NK-92 treated with Interleukin-12 subunit alpha and Interleukin-12 subunit beta, amount 100 ng/mL, for 24 hours (cell line): ENCODE measurements at places on chromosomes 1 and 21.

DNA sequence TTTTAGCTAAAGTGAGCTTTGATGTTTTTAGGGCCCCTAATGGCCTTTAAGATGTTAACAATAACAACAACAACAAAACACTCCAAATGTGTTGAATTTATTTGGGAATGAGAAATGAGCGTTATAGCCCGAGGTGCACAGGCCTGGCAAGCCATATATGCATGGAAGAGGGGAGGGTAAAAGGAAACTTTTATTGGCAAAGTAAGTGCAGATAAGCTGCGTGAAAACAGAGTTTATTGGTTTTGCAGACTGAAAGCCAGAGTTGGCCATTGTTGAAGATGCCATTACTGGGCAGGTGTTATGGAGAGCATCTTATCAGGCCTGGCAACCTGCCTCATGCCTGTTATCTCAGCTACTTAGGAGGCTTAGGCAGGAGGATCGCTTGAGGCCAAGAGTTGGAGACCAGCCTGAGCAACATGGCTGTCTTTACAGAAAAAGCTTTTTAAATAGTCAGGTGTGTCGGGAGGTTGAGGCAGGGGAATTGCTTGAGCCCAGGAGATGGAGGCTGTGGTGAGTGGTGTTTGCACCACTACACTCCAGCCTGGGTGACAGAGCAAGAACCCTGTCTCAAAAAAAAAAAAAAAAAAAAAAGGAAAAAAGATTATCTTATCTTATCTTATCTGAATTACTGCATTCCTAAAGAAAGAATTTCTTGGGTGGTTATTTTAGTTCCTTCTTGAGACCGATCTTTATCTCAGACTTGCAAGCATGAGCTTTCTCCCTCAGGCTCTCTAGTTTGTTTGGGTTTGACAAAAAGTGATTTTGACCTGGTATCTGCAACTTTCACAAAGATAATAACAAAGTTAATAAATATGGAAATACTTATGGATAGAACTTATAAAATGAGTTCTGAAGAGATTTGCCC, 1.7 kb downstream of the PATJ start:
- no peak for DNase-seq

DNA sequence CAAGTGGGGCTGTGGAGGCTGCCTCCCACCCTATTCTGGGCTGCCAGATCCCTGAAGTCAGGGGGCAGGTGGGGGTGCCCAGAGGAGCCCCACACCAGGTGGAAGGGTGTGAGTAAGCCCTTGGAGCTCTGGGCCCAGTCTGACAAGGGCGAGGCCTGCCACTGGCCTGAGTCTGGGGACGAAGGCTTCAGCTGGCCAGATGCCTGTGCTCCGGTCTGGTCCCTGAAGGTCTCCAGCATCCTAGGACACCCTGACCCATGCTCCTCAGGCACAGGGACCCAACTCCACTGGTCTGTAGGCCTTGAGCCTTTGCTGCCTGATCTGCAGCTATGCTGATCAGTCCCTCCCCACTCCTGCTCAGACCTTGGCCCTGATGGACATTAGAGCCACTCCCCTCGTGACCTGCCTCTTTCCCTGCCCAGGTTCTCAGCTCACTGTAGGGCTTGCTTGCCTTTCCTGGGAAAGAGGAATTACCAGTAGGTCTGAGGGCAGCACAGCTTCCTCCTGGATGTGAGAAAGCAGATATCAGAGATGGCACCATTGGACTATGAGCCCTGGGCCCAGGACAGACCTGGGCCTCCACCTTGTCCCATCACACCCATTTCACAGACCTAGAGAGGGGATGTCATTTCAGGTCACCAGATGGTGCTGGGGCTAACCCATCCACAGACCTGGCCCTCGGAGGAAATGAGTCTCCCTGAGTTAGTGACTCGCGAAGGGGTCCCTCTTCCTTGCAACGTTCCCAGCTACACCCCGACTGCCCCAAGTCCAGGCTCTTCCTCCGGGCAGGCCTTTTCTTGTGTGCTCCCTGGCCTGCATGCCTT, 32.8 kb upstream of the CSF3R start:
- no peak for DNase-seq

DNA sequence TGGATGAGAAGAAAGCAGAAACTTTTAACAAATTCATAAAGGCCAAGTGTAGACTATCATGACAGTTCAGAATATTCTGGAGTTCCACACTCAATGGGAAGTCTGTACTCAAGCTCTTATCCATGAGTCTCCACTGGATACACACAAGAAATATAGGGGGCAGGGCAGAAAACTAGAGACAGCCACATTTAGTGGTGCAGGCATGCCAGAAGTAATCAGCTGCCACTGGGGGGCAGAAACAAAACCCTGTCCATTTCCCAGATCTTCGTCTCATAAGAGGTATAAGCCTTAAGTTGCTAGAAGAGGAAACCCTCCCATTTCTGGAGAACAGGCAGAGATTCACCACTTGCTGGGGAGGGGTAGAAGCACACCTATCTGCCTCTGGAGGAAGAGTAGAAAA, 166.8 kb upstream of the GALNT2 start:
- DNase-seq: no peak

DNA sequence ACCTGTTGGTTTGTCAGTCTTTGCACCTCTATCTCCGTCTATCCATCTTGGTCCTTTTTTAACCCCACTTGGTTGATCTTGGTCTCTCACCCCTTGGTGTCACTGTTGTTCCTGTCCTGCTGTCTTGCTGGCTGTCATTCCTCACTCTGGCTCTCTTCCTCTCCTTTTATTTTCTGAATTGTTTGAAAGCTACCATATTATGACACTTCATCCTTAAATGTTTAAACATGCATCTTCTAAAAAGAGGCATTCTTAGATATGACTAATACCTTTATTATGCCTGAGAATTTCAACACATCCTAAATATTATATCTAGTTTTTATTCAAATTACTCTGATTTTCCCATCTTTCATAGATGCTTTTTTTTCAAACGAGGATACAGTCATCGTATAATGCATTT, 37.0 kb downstream of the BACH1 start:
- DNase-seq: no peak

DNA sequence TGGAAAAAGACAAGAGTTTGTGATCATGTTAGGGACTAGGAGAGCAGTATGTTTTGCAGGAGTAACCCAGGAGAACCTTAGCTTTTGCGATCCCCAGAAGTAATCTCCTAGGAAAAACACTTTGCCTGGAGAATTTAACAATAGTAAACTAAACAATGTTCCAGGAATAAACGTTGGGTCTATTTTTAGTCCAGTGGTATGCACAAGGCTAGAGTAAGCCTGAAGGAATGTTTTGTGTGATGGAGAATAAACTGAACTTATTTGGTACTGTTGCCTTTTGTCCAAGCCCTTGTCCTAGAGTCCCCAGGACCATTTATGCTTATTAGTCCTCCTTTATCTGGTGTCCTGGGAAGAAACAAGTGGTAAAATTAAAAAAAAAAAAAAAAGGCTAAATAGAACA, 28.7 kb upstream of the RGS5 start:
- no peak for DNase-seq
